ENCODE measurements at places on chromosomes 11 and 22.

DNA sequence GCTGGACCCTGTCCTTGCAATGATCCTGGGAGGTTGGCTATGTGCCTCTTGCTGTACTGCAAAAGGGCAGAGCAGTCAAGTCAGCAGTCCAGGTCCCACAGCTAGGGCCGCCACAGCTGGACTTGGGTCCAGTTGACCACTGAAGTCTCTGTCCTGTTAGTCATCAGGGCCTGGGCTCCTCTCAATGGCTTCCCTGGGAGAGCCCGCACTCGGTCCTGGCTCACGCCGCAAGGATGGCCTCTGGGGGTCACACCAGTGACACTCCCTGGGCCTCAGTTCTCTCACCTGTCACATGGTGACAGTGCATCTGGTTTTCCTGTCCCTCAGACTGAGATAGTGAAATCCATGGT is 85.1 kb downstream of the NECTIN1 start:
- DNase-seq, result no peak

- no peak for DNase-seq
Measured at GRCh38 chr22:27475548-27475897, 326.0 kb downstream of the MN1 start.

GRCh38 chr11:87444993-87445392 is 407.3 kb downstream of the TMEM135 start:
- peak; percentile 75 for DNase-seq

DNA sequence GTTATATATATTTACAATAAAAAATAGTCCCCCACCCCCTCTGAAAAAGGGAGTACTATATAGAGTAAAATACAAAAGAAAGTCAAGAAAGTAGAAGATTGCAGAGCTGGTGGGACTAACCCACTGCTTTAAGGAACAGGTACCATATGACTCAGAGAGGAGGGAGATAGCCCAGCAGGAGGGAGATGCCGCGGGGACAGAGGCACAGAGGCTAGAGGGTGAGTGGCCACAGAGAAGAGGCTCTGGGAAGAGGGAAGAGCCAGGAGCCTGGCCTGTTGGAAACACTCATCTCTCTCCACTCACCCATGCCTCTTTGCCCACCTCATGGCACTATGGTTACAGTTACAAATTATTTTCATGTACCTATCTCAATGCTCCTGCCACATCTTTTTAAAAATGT is 53.6 kb upstream of the LYVE1 start:
- DNase-seq, result no peak

DNA sequence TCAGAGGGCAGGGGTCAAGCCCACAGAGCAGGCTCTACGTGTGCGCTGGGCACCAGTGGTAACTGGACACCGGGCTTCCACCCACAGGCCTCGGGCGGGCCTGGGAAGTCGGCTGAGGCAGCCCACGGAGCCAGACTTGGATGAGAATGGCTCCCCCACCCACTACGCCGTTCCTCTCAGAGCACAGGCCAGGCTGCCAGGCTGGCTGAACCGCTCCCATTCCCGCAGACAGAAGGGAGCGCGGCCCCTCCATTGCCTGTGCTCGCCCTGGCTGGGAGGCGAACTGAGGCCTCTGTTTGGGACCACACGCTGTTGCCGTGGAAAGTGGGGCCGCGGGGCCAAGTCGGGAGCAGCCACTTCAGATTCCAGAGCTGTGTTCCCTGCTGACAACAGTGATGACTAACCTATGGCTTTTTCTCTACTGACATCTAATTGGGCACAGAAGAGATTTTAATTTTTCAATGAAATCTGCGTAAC is 63.9 kb downstream of the MYH9 start:
- no peak for DNase-seq

DNA sequence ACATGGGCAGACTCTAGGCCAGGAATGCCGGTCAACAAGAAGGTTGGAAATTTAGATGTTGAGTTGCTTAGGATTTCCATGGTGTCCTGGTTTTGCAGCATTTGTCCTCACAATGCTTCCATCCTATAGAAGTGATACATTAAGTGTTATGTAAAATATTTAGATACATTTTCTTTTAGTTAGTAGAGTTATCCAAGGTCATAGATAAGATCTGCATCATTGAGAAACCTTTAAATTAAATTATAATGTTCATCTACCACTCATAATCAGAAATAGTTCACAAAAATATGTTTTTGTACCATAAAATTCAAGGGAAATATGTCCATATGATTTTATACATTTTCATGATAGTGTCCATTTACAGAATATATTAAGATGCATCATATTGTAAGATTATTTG is at the start of gene OR51F1:
Gene OR51F1 (minus strand): TSS at position 101 of the 400 bp plus-strand sequence. CDS start 0 bp downstream, at position 101.
- DNase-seq, result no peak

DNA sequence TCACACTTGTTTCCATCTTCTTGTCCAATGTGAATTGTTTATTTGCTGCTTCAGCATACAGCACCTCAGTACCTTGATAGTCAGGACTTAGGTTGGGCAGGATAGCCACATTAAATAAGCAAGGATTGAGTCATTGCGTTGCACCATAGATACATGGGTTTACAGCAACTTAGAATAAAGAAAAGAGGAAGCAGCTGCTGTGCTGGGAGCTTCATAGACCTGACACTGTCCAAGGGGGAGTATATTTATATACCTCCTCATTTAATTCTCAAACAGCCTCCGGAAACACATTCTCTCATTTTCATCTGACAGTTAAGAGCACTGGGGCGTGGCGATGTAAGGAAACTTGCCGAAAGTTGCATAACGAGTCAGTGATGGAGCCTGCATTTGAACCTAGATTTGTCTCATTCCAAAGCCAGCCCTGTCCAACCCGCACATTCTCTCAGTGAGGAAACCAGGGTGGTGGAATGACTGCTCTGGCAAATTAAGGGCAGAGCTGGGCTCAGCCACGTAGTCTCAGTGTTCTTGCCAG is 42.2 kb downstream of the UBASH3B start:
- DNase-seq, result no peak

GRCh38 chr22:28706845-28707244 is 27.2 kb upstream of the TTC28 start:
- no peak for DNase-seq

DNA sequence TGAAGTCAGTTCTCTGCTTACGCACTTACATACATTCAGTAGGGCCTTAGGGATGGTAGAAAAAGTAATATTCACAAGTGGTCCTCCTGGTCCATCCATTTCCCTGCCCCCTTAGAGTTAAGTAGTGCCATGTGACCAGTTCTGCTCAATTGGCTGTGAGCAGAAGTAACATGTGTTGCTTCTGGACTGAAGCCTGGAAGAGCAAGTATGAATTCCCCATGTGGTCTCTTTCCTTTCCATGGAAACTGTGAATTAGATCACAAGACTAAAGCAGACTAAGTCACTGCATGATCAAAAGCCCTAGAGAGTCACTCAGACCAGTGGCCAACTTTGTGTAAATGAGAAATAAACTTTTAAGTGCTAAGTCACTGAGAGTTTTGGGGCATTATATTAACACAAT is 341.7 kb upstream of the CADM1 start:
- DNase-seq, result no peak

DNA sequence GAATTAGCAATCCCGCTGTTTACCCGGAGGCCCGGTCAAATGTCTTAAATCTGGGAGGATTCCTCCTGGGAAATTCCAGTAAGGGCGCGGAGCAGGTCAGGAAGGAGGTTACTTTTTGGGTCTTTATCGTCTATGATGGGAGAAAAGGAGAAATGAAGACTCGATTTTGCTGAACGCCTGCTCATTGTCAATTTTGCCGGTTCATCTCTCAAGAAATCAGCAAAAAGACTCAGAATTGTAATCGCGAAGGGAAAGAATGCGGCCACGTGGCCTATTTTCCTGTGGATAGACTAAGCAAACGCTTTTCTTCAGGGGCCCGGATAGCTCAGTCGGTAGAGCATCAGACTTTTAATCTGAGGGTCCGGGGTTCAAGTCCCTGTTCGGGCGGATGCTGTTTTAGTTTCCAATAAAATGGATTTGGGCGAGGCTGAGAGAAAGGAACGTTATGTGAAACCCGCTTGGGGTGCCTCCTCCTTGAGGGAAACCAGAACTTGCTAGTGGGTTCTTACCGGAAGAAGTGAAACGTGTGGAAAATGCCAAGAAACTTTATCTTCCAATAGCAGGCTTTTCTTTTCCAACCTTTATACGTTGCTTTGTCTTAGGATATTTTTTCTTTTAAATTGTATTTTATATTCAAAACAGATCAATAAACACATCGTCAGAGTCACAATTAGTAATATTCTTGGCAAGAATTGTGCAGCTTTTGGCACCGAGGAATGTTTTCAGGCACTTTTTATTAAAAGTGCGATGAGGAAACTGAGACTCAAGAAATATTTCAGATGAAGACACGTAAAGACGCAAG is 45.0 kb downstream of the OR4D9 start:
- peak; percentile 48 for DNase-seq

GRCh38 chr11:74696939-74697675 is 34.1 kb downstream of the CHRDL2 start:
- no peak for DNase-seq

DNA sequence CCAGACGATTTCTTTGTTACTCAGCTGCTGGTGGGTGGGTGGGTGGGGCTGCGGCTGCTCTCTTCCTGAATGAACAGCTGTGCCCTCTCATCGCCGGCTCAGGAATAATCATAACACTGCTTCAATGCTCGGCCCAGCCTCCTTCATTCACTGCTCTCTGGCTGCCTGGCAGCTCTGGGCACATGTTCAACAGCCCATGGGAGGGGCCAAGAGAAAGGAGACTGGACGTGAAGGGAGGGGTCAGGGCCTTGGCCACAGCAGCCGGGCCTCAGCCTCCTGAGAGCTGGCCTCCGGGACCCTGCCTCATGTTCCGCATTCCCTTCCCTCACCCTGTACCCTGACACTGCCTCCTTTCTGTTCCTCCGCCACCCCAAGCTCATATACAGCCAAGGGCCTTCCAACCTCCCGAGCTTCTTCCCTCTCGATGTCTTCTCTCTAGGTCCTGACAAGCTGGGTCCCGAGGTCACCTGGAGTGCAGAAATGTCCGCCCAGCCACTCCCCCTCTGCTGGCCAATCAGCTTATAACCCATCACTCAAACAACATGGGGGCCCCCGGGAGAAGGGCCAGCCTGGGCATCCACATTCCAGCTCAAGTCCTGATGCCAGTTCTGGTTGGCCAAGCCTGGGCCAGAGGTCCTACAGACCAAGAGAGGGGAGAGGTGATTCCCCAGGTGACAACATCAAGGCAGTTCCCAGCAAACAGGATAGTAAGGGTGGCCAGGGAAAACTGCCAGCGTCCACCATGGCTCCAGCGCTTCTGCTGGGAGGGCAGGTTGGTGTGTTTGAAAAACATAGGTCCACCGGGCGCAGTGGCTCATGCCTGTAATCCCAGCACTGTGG is 3.2 kb upstream of the CSDC2 start:
- no peak for DNase-seq

- DNase-seq, result no peak
Measured at GRCh38 chr22:22779213-22779612, 108.4 kb upstream of the IGLL5 start.

- no peak for DNase-seq
Measured at GRCh38 chr22:37242395-37242918, 1.6 kb downstream of the RAC2 start.

GRCh38 chr22:20510811-20511577 is 3.6 kb downstream of the MED15 start:
- DNase-seq, result no peak

- no peak for DNase-seq
Measured at GRCh38 chr11:132901638-132902471, 630.4 kb downstream of the OPCML start.

GRCh38 chr11:100930185-100930778 is 199.3 kb downstream of the PGR start:
- no peak for DNase-seq

GRCh38 chr11:46888636-46889035 is 29.7 kb downstream of the LRP4 start:
- DNase-seq, result no peak

DNA sequence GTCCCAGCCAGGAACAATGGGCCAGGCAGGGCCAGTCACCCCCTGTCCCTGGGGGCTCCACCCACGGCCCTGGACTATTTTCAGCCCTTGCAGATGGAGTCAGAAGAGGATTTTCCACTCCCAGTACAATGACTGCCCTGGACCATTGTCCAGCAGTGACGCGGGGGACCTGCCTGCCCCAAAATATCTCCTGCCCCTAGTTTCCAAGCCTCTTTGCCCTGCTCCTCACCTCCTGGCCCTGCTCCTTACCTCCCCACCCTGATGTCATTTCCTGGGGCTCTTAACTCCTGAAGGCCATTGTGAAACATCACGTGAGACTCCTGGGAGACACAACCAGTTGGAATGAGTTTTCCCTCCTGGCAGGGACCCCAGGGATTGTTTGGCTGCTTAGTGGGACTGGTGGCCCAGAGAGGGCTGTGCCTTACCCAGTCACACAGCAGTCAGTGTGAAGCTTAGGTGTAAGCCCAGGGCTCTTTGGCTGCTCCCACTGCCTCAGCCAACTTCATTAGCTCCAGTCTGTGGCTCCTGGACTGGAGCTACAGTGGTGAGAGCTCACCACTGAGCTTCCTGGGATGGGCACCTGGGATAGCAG is 22.2 kb downstream of the P2RY2 start:
- DNase-seq, result peak; percentile 78

GRCh38 chr22:39471381-39472141 is 14.7 kb downstream of the MGAT3 start:
- no peak for DNase-seq

- no peak for DNase-seq
Measured at GRCh38 chr11:109734566-109734965, 312.6 kb downstream of the C11orf87 start.

- DNase-seq, result peak; percentile 28
Measured at GRCh38 chr22:47090591-47091245, 328.3 kb downstream of the TBC1D22A start.

DNA sequence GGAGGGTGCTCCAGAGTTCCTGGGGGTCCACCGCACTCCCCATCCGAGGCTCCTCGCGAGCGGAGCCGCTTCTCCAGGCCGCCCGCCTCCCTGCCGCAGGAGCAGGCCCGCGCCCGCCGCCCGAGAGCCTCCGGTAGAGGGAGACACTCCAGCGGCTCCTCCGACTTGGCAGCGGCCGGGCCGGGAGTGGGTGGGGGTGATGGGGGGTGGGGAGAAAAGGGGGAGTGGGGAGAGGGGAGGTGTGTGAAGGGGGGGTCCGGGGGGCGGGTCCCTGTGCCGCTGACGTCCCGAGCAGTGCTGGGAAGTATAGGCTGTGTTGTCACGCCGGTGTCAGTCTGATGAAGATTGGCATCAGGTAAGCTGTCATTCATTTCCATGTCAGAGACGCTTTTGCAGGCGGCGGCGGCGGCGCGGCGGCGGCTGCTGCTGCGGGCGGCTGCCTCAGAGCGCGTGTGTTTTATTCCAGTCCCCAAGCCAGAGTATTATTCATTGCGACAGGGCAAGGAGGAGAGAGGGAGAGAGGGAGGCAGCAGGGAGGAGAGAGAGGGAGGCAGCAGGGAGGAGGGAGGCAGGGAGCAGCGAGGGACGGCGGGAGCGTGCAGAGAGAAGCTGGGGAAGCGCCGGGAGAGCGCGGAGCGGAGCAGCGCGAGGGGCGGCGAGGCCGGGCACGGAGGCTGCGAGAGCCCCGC is at the start of gene PKNOX2:
Gene PKNOX2 (plus strand): TSS at position 330 of the 689 bp plus-strand sequence. CDS start 186,555 bp downstream, outside the sequence.
- no peak for DNase-seq
